ENCODE measurements at places on chromosomes 5 and 9.

GRCh38 chr5:96259151-96259772 is 173.8 kb downstream of the PCSK1 start:
- DNase-seq = peak; percentile 11

- peak; percentile 39 for DNase-seq
Measured at GRCh38 chr5:172450861-172451695, 3.2 kb downstream of the SH3PXD2B start.

DNA sequence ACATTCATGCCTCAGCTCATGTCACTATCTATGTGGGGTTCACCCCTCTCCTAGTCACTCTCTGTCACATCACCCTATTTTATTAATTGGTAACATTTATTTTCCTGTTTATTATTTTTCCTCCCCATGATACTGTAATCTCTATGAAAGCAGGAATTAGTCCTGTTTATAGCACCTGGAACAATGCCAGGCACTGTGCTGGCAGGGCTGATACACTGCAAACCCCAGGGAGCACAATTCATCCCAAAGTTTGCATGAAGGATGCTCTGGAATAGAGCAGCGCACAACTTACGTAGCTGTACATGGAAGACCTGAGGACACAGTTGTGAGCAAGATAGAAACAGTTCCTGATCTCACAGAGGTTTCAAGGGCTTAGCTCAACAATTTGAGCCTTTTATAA is 103.2 kb downstream of the NSG2 start:
- DNase-seq = no peak

GRCh38 chr9:124983698-124984097 is 42.8 kb upstream of the GOLGA1 start:
- no peak for DNase-seq

DNA sequence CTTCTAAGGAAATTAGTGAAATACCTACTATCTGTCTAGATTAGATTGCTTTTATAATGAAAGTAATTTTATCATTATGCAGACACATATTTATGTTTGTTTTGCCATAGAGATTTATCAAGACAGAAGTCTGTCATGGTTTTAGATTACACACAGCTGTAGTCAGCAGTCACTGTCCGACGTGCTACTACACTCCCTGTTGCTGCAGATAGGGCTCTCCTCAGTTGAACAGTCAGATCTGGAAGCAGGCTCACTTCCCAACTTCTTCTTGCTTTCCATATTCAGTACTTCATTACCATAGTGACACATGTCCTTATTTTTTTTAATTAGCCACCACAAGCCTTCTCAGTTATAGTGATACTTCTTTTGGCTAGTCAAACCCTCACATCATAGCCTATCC is 329.9 kb upstream of the ITGA1 start:
- DNase-seq = no peak

DNA sequence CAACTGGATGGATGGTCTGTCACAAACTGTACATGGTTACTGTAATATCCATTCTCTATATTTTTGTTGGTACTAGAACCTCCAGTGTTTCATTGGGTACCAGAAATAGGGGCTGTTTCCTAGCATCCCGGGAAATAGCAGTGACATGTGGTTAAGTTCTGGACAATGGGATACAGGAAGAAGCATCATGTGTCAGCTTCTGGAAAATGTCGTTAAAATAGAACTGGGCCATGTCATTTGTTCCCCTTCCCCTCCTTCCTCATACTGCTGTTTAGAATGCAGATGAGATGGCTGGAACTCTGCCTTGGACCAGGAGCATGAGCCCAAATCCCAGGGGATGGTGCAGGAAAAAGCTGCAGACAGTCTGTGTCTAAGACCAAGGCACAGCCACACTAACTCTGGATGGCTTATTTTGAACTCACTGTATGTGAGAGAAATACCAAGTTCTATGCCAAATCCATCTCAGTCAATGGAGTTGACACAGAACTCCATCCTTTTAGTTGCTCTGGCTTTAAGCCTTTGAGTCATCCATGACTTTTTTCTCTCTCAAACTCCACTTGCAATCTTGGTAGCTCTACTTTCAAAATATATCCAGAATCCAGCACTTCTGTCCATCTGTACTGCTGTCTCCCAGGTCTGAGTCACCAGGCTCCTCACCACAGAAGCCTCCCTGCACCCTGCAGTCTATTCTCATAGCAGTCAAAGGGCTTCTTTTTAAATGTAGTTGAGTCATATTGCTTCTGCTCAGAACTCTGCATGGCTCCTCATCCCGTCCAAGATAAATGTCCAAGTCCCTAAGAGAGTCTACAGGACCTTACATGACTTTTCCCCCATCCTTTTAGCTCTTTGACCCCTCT is 184.2 kb downstream of the NSG2 start:
- no peak for DNase-seq

- DNase-seq = no peak
Measured at GRCh38 chr5:87526131-87526530, 113.4 kb upstream of the CCNH start.

DNA sequence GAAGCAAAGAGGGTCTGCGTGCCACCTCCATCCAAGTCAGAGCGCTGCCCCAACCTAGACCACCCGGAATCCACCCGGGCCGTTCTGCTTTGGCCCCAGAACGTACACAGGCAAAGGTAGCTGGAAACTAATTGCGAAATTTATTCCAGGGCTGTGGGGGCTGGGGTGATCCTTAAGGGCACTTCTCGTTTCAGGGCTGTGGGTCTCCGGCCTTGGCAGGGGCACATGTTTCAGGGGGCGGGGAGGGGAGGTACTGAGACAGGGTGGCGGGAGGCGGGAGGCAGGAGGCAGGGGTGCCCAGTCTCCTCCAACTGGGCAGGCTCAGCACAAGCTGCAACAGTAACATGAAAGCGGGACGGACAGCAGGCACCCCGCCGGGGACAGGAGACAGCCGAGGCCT is 26.1 kb downstream of the NR5A1 start:
- DNase-seq = peak; percentile 3

- DNase-seq = no peak
Measured at GRCh38 chr9:106976772-106977171, 113.8 kb downstream of the ZNF462 start.

DNA sequence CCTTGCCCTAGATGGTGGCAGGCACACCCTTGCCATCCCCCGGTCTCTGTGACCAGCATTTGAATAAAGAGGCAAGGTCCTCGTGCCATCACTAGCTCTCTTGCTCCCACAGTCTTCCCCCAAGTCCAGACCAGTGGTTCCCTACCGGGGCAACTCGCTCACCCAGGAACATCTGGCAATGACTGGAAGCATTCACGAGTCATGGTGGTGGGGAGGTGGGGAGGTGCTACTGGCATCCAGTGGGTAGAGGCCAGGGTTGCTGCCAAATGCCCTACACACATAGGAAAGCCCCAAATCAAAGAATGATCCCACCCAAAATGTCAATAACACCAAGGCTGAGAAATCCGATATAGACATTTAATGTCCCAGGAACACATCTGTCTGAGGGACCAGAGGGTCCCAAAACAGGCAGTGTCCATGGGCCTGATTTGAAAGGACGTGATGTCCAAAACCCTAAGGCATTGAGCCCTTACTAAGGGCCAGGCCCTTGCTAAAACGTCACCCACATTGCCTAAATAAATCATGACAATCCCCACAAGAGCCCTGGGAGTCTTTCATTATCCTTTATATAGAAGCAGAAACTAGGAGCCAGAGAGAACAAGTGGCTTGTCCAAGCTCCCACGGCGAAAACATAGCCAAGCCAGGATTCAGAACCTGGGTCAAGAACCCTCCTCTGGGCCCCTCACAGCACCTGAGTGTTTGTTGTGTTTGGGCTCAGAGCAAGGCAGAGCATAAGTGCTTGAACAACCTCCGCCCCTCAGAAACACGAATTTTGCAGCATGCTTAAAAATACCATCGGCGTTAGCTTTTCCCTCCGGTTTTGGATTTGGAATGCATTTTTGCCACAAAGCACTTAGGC is 119.3 kb upstream of the WWC1 start:
- no peak for DNase-seq

- DNase-seq = no peak
Measured at GRCh38 chr5:18438126-18438525, 803.9 kb downstream of the TAF11L14 start.

GRCh38 chr5:112869948-112870347 is 8.9 kb downstream of the SRP19 start:
- no peak for DNase-seq

DNA sequence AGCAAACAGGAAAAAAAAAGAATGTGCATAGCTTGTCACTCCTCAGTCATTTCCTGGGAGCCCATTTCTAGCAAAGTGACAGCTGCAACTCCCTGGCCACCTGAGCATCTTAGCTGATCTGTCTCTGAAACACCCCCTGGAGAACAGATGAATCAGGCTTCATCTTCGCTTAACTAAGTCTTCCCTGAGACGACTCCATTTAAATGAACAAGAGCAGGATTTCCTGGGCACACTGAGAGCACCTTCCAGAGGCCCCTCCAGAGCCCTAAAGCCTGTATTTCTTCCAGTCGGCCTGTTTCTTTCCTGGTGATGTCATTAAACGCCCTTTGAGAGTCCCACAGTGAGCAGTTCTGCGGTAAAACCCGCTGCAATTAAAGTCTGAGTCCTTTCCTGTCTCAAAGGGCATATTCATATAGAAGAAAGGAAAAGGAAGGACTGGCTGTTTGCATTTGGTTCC is 13.9 kb downstream of the TGFBI start:
- peak; percentile 34 for DNase-seq

- DNase-seq = no peak
Measured at GRCh38 chr5:172919525-172920446, 39.4 kb upstream of the RPL26L1 start.

GRCh38 chr5:163532171-163533084 is 27.0 kb downstream of the MAT2B start:
- DNase-seq = no peak

- DNase-seq = no peak
Measured at GRCh38 chr5:14081791-14082190, 61.4 kb upstream of the TRIO start.

DNA sequence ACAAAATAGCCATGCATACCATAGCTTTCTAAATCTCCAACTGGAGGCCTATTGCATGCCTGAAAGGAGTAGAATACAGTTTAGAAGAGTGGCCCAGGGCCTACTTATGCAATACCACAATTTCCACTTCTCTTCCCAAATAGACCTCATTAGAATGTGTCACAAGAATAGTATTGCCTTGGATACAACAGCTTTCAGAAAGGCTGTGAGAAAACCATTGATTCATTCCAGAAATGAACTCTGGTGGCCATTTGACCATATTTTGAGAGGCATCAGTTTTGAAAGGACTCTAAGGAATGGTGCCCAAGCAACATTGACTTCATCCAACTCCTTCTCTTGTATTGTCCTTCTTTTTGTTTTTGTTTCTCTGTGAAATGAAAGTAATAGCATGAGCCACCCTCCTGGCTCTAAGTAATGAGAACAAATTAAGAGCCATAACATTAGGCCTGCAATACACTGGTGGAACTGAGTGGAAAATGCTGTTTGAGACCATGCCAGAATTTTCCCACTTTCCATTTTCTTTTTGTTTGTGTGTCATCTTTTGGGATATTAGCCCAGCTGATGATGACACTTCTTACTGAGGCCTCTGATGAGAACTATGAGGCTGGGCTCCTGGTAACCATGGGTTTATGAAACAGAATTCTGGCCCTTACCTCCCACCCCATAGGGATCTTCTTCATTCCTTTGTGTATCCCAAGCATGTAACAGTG is 90.2 kb downstream of the TMEM174 start:
- DNase-seq = no peak

GRCh38 chr5:32507738-32508434 is 63.3 kb upstream of the ZFR start:
- no peak for DNase-seq

GRCh38 chr9:22111176-22111953 is 102.3 kb upstream of the CDKN2B start:
- no peak for DNase-seq

DNA sequence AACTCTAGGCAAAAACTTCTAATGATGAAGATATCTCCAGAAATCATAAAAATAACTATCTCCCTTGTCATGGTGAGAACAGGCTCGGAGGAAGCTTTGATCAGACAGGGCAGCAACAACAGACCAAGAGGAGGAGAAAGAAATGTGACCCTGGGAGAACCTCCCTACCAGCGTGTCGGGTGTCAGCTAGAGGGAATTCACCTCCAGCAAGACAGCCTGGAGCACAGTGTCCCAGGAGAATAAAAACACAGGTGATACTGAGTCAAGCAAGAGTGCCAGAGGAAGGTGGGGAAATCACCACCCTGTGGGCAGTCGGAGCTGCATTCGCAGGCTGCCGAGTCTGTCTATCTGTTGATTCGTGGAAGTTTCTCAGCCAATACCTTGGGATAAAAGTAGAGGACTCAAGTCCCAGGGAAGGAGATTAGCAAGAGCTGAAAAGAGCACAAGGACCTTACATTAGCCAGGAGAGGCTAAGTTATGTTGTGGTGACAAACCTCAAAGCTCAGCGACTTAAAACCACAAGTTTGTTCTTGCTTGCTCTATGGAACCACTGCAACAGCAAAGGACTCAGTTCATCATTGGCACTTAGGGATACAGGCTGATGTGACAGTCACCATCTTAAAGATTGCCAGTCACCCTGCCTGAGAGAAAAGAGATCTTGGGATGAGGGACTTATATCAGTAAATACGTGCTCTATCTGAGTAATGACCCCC is 598.3 kb downstream of the CCDC171 start:
- no peak for DNase-seq

DNA sequence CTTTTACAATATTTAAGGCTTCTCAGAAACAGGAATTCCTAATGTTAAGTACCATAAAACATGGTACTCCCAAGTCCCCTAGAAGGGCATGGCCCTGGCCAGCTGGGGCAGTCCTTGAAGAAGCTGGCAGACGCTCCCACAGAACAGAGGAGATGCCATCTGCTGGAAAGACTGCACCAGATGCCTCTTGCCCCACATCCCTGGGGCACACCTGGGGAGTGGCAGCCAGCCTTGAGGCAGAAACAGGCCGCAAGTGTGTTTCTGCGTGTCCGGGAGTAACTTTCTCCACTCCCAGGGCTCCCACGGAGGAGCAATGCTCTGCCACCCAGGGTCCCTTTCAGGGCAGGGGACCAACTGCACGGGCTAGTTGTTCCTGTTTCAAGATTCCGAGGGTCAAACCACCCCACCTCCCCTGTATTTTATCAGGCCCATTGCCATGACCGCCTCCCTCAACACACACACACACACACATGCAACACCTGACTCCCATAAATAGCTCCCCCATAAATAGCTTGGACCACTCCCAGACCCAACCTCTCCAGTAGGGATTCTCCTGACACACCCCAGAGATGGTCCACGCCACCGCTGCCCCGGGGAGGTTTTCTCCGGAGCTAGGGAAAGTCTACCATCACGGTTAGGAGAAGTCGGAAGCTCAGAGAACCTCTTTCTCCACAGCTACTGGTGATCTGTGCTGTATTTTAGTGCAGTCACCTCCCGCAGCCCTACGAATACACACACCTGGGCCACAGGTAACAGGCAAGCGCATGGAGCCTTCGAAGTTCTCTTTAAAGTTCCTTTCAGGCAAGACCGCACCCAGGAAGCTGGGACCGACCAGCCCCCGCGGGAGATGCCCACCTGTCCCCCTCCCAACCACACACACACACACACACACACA is 1.5 kb downstream of the SPOCK1 start:
- no peak for DNase-seq
